ENCODE measurements at places on chromosomes 13 and 19. TPM values are rescaled to one million over a fixed set of nuclear protein-coding genes. Genes with fewer than 3 reads are reported as not detected.

The SCEL gene
- not detected for total RNA-seq

GRCh38 chr13:43270130-43270830 lies 246.9 kb downstream of the DNAJC15 start:
- H3K4me1 ChIP-seq: no peaks in the 10 kb centered on the region
- H3K4me3 ChIP-seq: no peak overlapping the region
- no peaks in the 10 kb centered on the region for H3K36me3 ChIP-seq

- no peak overlapping the region for H3K27ac ChIP-seq
- no peaks in the 10 kb centered on the region for H3K27me3 ChIP-seq
- no peak for DNase-seq
- no peaks in the 10 kb centered on the region for H3K36me3 ChIP-seq
Measured at GRCh38 chr13:73401769-73402168, 343.0 kb downstream of the KLF5 start.

DNA sequence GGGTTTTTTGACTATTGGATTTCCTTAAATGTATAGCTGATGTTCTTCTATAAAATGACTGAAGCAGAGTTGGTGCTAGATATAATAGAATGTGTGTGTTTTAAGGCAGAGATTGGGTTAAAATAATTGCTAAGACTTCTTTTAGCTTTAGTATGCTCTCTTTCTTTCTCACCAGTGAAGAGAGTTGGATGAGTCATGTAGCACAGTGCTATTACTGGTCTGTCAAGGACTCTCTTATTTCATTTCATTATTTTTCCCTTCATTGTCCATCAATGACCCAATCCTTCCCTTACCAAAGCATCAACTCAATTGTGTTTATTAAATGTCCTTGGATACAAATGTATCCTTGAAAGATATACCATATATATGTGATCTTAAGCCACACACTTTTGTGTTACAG lies 268.9 kb downstream of the IRS2 start:
- no peak overlapping the region for H3K27ac ChIP-seq
- H3K4me3 ChIP-seq: no peak overlapping the region
- DNase-seq: no peak
- no peaks in the 10 kb centered on the region for H3K36me3 ChIP-seq
- H3K27me3 ChIP-seq: no peaks in the 10 kb centered on the region

DNA sequence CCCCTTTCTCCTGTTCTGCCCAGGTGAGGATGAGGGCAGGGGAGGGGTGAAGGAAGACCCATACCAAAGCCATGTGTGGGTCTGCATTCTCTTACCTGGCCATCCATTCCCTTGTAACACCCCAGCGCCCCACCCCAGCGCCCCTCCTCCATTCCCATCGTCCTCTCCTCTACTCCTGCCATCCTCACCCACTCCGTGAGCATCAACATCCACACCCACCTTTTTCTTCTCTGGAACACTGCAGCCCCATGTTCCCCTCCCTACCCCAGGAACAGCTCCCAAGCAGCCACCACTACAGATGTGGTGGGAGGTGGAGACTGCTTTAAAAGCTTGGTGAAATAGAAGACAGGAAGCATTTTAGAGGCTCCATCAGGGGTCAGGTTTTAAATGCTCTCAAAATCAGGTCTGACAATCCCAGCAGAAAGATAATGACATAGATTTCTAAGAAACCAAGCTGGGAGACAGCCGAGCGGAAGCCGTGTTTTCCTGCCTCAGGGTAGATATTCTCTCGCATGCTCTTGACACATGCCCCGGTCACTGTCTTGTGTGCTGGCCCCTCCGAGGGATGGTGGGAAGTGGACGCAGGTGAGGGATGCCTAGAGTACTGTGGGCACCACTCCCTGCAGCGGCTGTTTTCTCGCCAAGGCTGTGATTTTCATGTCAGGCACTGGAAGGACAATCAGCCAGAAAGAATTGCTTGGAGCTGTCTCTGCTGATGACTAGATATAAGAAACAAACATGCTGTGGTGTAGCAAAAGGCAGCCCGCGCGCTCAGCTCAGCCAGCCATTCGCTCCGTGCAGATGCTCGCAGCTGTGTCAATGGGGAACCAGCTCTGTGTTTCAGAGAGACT lies 9.8 kb downstream of the MEDAG start:
- no peak for DNase-seq
- no peak overlapping the region for H3K27ac ChIP-seq
- no peaks in the 10 kb centered on the region for H3K27me3 ChIP-seq
- H3K4me3 ChIP-seq: no peak overlapping the region

- H3K4me3 ChIP-seq: no peak overlapping the region
- no peak for DNase-seq
- H3K27ac ChIP-seq: no peak overlapping the region
- H3K27me3 ChIP-seq: peaks cover 5% of the 10 kb centered on the region
- peaks cover 25% of the 10 kb centered on the region for H3K36me3 ChIP-seq
Measured at GRCh38 chr19:1230783-1231489, 6.9 kb downstream of the CBARP start.

The LSM4 gene
- 144 TPM for total RNA-seq

GRCh38 chr19:2575734-2576481 lies 100.0 kb downstream of the GADD45B start:
- peak; percentile 95 for DNase-seq
- H3K27ac ChIP-seq: peak overlapping the region; percentile 52
- peaks cover 24% of the 10 kb centered on the region for H3K4me1 ChIP-seq
- H3K27me3 ChIP-seq: no peaks in the 10 kb centered on the region

DNA sequence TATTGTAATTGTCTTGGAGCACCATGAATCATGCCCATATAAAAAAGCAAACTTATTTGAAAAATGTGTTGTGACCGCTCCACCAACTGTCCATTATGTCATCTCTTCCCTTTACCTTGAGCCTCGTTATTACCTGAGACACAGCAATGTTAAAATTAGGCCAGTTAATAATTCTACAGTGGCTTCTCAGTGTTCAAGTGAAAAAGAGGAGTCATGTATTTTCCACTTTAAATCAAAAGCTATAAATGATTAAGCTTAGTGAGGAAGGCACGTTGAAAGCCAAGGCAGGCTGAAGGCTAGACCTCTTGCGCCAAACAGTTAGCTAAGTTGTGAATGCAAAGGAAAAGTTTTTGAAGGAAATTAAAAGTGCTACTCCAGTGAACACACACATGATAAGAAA lies 210.5 kb downstream of the GPC6 start:
- no peaks in the 10 kb centered on the region for H3K27me3 ChIP-seq
- H3K27ac ChIP-seq: no peak overlapping the region
- DNase-seq: no peak
- no peaks in the 10 kb centered on the region for H3K4me1 ChIP-seq

DNA sequence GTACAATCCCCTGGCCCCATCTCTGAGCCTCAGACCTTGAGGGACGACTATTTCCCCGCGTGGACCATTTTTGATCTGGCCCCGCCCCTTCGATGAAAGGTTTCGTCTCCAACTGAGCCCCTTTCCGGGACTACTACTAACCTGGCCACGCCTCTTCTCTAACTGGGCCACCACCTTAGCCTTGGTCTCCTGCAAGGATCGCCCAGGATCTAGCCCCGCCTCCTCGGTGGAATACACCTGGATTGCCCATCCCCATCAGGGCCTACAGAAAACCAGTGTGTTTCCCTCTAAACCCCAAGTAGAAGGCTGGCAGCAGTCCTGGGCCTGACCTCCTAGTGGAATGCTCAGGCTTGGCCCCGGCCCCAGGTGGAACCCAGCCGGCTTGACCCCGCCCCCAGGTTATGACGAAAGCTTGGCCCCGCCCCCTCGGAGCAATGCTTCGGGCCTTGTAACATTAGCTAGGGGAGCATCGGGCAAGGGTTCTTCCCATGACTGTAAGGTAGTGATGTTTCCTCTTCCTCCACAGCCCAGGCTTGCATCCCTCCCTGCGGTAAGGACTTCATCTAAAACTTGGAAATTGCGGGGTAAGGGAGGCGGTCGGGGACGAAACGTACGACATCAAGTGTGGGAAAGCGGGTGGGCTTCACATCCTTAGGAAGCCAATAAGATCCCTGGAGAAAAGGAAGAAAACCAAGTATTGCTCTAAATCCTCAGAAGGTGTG lies 9.1 kb downstream of the SPACA6 start:
- peaks cover 40% of the 10 kb centered on the region for H3K4me1 ChIP-seq
- peak; percentile 93 for DNase-seq
- H3K36me3 ChIP-seq: peaks cover 5% of the 10 kb centered on the region
- H3K27me3 ChIP-seq: no peaks in the 10 kb centered on the region

DNA sequence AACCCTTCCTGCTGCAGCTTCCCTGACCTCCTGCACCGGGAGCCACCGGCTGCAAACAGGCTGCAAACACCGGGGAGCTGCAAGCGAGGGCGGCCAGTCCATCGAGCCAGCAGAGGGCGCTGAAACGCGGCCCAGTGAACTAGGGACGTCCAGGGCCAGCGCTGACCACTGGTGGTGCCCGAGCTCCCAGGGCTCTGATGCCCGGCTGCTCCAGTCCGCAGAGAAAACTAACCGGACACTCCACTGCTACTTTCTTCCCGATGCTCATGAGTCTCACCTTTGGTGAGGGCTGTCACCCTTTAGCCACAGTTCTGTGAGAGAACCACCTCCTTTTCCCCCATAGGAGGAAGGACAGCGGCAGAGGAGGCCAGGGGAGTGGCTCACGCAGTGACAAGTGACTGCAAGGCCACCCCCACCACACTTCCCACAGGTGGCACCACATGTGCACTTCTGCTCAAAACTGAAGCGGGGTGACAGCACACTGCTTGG lies 82.8 kb upstream of the MTIF3 start:
- H3K36me3 ChIP-seq: no peaks in the 10 kb centered on the region
- H3K27me3 ChIP-seq: no peaks in the 10 kb centered on the region
- H3K4me1 ChIP-seq: no peaks in the 10 kb centered on the region
- no peak overlapping the region for H3K4me3 ChIP-seq
- H3K27ac ChIP-seq: no peak overlapping the region
- DNase-seq: peak; percentile 87

- H3K36me3 ChIP-seq: no peaks in the 10 kb centered on the region
- DNase-seq: no peak
- H3K27ac ChIP-seq: no peak overlapping the region
- no peak overlapping the region for H3K4me3 ChIP-seq
- H3K27me3 ChIP-seq: no peaks in the 10 kb centered on the region
Measured at GRCh38 chr13:39509616-39510315, 93.2 kb downstream of the LHFPL6 start.

The NLRP4 gene
- total RNA-seq: not detected

The PCDH17 gene
- 4.6 TPM for total RNA-seq

- no peak overlapping the region for H3K27ac ChIP-seq
- H3K4me3 ChIP-seq: no peak overlapping the region
- no peaks in the 10 kb centered on the region for H3K27me3 ChIP-seq
- H3K36me3 ChIP-seq: no peaks in the 10 kb centered on the region
Measured at GRCh38 chr13:99648066-99648665, 146.9 kb downstream of the TM9SF2 start.
